Cardiac septum (tissue), 1 donor: ENCODE measurements at places on chromosomes 3 and 15.

- no peak for DNase-seq
Observed at GRCh38 chr15:56598991-56599390, 134.1 kb upstream of the MNS1 start.

DNA sequence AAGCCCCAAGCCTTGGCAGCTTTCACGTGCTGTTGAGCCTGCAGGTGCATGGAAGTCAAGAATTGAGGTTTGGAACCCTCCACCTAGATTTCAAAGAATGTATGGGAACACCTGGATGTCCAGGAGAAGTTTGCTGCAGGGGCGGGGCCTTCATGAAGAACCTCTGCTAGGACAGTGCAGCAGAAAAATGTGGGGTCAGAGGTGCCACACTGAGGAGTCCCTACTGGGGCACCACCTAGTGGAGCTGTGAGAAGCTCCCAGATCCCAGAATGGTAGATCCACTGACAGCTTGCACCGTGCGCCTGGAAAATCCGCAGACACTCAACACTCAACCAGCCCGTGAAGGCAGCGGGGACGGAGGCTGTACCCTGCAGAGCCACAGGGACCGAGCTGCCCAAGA, 201.6 kb downstream of the OCA2 start:
- no peak for DNase-seq

GRCh38 chr3:189108735-189109134, 63.0 kb upstream of the TPRG1 start:
- DNase-seq, result no peak

DNA sequence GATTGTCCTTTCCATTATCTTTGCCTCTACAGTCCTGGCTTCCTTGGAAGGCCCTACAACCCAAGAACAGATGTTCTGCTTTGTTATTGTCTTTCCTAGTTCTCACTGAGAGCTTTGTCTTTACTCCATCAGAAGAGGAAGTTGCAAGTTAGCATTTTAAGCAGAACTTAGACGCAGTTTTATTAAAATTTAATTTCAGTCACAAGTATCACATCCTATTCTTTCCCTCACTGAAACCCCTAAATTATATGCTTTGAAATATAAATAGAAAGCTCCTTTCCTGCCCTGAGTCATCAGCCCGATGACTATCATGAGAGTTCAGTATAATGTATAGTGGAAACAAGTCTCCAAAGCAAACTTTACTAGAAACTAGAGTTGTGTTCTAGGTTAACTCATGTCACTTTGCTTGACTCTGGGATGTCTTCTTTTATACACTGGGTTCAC, 291.2 kb upstream of the RBMS3 start:
- no peak for DNase-seq

DNA sequence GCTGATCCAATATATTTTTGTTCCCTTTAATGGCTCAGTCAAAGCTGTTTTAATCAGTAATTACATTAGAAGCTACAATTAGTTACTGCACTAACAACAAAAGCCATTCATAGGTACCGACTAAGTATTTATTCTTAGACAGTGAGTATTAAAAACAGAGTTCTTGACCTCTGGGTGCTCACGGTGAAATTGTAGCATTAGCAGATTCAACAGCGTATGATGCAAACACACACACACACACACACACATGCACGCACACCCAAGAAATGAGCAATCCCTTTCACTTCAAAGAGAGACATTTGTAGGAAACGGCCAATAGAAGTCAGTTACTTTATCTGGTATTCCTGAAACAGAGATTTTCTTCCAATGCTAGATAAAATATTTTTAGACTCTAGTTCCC, 27.0 kb upstream of the MITF start:
- no peak for DNase-seq

DNA sequence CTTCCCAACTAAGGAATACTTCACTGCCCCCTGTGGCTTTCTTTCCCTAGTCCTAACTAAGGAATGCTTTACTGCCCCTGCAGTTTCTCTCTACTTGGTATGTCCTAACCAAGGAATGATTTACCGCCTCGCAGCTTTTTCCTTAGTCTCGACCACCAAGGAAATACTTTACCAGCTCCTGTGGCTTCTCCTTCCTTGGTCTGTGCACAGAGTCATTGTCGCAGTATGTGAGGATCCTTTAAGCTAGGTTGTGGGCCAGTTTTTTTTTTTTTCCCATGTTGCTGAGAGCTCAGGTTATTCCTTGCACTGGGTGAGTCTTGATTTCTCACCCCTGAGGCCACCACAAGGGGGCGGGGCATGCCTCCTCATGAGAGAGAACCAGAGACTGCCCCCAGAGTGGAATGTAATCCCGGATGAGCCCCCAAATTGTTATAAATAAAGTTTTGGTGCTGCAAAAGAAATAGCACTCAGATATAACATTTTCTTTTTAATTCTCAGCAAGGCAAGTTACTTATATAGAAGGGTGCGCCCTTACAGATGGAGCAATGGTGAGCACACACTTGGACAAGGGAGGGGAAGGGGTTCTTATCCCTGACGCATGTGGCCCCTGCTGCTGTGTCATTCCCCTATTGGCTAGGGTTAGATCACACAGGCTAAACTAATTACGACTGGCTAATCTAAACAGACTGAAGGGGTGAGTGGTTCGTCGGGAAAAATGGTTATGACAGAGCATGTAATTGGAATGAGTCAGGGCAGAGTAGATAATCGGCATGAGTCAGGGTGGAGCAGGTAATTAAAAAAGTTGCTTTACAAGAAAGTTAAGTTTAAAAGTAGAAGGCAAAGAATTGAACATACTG, 27.0 kb downstream of the NDUFB4 start:
- no peak for DNase-seq

DNA sequence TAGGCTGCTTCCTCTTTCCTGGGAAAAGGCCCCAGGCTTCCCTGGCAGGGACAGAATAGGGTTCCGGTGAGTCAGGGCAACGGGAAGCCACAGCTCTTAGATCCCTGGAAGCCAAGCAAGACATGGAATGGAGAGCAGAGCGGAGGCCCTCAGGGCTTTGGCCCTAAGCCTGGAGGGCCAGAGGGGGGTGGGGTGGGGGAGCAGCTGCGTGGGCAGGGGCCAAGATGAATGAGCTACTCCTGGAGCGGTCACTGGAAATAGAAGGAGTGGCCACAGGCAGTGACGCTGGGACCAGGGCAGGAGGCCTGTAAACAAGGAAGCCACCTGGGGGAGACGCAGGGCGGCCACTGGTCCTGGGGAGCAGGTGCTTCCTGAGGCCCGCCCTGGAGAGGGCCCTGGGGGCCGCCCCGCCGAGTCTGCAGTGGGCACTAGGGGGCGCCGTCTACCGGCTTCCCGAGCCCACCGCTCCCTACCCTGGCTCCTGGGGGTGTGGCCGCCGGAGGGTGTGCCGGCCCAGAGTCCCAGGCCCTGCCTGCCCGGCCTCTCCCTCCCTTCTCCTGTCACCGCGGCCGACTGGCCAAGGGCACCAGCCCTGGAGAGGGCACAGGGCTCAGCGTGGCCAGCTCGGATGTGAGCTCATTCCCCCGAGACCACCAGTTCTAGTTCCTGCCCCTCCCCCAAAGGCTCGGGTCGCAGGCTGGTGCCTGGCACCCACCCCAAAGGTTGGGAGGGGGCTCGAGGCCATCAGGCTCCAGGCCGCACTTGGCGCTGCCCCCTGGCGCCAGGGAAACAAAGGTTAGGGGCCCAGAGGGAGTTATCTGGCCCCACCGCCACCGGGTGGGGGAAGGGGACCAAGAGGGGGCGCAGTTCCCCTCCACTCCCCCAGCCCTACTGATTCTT, 12.1 kb downstream of the VPS18 start:
- peak; percentile 94 for DNase-seq

DNA sequence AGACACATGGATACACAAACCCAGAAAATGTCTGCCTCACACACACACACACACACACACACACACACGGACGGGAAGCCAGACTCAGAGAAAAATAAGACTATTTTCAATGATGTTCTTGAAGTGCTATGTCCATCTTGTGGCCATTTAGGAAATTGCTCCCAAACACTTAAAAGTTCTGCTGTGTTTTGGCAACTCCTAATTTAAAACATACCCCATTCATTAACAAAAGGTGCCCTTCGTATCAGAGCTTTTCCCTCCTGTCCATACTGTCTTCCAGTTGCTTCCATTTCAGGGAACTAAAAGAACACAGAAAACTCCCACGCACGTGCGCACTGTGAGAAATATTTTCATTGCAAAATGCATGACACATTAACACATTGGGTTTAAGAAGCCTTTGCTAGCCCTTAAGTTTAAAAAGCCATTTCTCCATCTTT, 44.6 kb downstream of the SLC12A1 start:
- no peak for DNase-seq

- DNase-seq, result no peak
Observed at GRCh38 chr3:98817547-98818041, 54.5 kb downstream of the ST3GAL6 start.

DNA sequence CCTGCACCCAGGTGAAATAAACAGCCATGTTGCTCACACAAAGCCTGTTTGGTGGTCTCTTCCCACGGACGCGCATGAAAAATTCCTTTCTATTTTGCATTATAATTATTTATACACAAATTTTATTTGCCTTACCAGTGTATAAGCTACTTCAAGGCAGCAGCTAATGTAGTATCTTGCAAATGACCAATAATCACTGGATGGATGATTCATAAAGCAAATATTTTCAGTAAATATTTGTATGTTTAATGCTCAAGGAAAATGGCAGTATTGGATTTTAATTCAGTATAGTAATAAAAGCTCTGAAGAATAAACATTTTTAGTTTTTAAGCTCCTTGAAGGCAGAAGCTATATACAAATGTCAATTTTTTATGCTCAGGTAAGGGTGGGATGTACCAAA, 158.7 kb upstream of the NANOGP8 start:
- DNase-seq, result no peak

GRCh38 chr3:176916777-176917176, 280.5 kb downstream of the TBL1XR1 start:
- DNase-seq, result no peak

GRCh38 chr3:180058238-180058637, 21.5 kb upstream of the PEX5L start:
- DNase-seq, result no peak

DNA sequence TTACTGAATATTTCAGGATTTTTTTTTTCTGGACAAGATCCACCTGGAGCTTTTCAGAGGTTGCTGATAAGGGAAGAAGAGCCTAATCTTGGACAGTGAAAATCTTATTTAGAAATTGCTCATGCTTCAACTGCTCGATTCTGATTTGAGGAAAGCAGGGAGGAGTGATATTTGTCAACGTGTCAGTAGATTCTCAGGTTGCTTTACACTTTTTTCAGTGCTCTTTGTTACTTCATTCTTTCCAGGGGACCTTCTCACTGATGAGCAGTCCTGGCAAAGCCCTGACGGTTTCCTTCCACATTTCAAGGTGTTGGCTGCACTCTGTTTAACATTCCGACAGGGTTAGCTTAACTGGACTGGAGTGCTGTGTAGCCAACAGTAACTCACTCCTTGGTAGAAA, 24.1 kb upstream of the RARB start:
- DNase-seq, result no peak

DNA sequence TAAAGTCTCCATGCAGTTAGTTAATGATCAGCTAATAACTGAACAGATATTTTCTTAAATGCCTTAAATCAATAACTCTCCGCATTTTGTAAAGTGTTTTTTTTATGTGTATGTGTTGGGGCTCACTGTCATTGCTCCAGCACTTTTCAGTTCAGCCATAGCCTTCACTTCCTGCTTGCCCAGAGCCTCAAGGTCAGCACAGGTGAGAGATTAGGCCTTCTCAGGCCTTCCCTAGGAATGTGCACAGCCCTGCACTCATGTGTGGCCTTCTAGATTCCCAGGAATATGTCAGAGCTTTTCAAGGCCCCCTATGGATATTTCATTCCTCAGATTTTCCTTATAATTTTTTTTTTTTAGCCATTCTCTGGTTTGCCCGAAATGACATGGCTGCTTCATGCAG, 77.6 kb upstream of the MANF start:
- DNase-seq, result no peak

GRCh38 chr3:247916-248315, 51.4 kb downstream of the CHL1 start:
- DNase-seq, result no peak

GRCh38 chr3:38662544-38662943, 13.1 kb upstream of the SCN5A start:
- no peak for DNase-seq

- no peak for DNase-seq
Observed at GRCh38 chr3:132756108-132756650, 34.0 kb upstream of the NPHP3 start.

DNA sequence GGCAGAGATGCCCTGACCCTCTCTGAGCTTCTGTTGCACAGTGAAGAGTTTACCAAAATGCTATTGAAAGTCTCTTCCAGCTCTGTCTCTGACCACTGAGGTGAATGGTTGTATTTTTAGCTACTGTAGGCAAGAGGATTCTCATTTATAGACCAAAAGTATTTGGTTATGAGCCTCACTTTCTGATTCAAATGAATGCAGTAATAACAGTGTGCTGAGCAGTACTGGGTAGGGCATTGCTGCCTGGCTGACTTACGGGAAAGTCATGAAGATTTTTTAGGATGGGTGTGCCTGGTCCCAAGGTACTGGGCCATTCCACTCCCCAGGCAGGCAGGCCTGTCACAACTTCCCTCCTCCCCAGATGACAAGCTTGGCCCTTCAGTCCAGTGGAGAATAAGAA, 15.5 kb downstream of the PLA1A start:
- DNase-seq, result no peak

GRCh38 chr15:59847968-59848367, 156.1 kb upstream of the FOXB1 start:
- no peak for DNase-seq

- DNase-seq, result no peak
Observed at GRCh38 chr3:78427303-78427702, 1340.5 kb downstream of the ROBO1 start.

- DNase-seq, result no peak
Observed at GRCh38 chr3:108062051-108062450, 28.8 kb downstream of the CD47 start.

- no peak for DNase-seq
Observed at GRCh38 chr3:30040126-30040525, 566.3 kb upstream of the TGFBR2 start.

DNA sequence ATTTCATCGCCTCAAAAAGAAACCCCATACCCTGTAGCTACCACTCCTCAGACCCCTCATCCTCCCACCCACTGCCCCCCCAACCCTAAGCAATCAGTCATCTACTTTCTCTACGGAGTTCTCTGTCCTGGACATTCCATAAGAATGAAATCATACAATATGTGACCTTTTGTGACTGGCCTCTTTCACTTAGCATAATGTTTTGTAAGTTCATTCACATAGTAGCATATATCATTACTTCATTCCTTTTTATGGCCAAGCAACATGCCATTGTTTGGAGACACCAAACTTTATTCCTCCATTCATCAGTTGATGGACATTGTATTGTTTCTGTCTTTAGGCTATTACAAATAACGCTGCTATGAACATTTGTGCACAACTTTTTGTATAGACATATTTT, 64.2 kb downstream of the TNIK start:
- no peak for DNase-seq

DNA sequence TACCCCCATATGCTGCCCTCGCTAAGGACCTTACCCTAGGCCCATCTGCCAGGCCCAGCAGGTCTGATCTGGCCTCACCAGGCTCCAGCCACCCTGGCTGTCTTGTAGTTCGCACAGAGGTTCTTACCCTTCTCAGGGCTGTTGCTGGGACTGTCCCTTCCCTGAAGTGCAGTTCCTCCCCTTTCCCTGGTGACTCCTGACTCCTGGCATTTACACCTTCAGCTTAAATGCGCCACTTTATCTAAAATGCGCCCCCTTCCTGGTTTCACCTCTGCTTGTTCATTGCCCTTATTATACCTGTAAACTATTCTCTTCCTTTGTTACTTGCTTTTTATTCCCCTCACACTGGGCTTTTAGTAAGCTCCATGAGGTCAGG, 835 bp upstream of the TTLL3 start:
- DNase-seq, result no peak

- DNase-seq, result no peak
Observed at GRCh38 chr3:149061776-149062175, 24.6 kb downstream of the HLTF start.

GRCh38 chr3:154887869-154888268, 192.2 kb upstream of the MME start:
- no peak for DNase-seq
